Putamen (tissue), 1 donor: ENCODE measurements at places on chromosomes 5 and 9.

GRCh38 chr5:167889276-167889675, 402.2 kb upstream of the WWC1 start:
- DNase-seq, result no peak

- DNase-seq, result no peak
Measured at GRCh38 chr9:113837334-113837733, 38.8 kb upstream of the ZNF618 start.

GRCh38 chr5:84378961-84379360, 5.7 kb downstream of the EDIL3 start:
- no peak for DNase-seq

DNA sequence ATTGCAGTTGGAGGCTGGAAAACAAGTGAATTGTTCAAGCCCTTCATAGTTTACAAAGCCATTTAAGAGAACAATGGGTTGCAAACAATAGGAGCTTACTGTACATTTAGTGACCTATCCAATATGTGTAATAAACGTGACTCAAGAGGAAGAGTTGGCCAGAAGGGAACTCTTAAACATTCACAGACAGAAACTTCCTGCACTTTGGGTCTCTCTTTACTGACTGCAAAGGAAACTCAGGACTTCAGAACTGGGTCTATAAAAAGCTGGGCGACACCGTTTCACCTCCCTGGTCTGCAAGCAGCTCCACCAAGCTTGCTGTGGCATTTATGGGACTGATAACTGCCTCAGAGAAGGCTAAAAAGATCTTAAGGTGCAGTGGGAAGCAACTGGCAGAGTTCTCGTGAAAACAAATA, 48.7 kb upstream of the SPATA31D4 start:
- no peak for DNase-seq

GRCh38 chr5:111552896-111553295, 40.6 kb upstream of the STARD4 start:
- DNase-seq, result no peak

- no peak for DNase-seq
Measured at GRCh38 chr5:178587763-178588611, 2.2 kb downstream of the COL23A1 start.

GRCh38 chr5:95070453-95070852, 214.4 kb downstream of the MCTP1 start:
- DNase-seq, result no peak

- DNase-seq, result peak; percentile 88
Measured at GRCh38 chr5:140341591-140341990, 4.8 kb downstream of the HBEGF start.

DNA sequence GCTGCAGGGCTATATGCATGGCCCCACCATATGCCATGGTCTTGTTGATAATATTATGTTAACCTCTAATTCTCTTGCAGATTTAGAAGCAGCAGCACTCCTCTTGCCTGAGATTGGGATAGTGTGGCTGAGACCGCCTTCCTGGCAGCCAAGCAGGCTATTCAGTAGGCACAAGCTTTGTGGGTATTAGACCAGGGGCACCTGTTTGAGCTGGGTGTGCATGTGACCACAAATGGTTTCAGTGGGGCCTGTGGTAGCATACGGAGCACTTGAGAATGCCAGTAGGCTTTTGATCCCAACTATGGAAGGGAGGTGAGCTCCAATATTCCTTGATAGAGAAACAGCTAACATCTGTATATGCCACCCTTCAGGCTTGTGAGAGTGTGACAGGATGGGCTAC, 625.1 kb upstream of the NUDT12 start:
- DNase-seq, result no peak

- DNase-seq, result no peak
Measured at GRCh38 chr5:175687231-175687701, 29.4 kb downstream of the HRH2 start.

GRCh38 chr5:127582773-127583370, 65.4 kb downstream of the PRRC1 start:
- DNase-seq, result peak; percentile 3

DNA sequence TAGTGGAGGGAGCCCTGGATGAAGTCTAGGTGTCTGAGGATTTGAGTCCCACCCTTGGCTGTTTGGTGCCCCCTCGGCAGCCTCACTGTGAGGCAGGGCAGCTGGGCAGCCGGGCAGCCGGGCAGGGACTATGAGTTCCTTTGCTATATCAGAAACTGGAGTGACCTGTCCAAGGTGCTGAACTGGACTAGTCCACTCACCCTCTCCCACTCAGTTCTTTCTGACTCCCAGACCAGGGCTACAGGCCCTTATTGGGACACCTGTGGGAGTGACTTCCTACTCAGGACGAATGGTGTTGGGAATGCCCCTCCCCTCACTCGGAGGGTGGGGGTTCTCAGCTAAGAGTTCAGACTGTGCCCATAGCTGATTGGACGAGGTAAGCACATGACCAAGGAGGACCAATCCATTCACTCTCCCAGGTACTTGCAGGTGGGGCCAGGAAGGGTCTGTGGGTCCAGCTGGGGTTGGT, 34.1 kb upstream of the RAPGEF1 start:
- DNase-seq, result peak; percentile 18

GRCh38 chr5:32869216-32869615, 158.1 kb downstream of the NPR3 start:
- DNase-seq, result no peak

- DNase-seq, result no peak
Measured at GRCh38 chr5:39816866-39817265, 392.1 kb upstream of the DAB2 start.

DNA sequence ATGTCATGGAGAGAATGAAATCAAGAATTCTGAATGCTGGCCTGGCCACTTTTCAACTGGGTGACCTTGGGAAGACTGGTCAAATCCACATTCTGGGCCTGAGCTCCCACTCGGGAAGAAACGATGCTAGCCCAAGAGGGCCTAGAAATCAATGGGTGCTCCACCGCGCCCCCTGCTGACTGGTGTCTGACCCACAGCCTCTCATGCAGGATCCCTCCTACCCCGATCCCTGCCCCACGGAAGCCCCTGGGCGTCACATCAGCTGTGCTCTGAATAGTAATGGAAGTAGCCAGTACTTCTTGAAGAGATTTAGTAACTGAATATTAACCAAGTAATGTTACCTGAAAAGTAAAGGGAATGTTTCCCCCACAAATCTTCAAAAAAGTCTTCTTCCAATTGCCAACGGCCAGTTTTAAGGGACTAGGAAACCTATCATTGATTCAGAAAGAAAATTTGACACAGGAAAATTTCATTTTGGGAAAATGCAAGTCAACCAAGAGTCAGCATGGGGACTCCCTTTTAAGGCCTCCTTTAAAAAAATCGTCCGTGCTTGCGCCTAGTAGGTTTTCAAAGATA, 43.9 kb downstream of the CRB2 start:
- no peak for DNase-seq

- no peak for DNase-seq
Measured at GRCh38 chr5:52870448-52870847, 82.7 kb downstream of the ITGA1 start.

DNA sequence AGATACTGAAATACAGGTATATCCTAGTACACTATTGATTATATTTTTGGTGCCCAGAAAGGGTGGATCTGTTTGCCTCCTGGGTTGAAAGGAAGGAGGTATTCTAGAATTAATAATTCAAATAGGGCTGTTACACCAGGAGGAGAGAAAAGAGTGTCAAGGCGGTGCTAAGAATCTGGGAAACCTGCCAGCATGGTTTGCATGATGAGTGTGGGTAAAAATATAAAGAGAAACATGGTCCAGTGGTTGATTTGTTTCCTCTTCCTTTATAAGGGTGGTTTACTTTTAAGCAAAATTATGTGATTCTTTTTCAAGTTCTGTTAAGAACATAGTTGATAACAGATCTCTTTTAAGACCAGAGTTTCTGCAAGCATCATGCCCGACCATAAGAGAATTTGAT, 69.4 kb upstream of the NFIB start:
- no peak for DNase-seq

DNA sequence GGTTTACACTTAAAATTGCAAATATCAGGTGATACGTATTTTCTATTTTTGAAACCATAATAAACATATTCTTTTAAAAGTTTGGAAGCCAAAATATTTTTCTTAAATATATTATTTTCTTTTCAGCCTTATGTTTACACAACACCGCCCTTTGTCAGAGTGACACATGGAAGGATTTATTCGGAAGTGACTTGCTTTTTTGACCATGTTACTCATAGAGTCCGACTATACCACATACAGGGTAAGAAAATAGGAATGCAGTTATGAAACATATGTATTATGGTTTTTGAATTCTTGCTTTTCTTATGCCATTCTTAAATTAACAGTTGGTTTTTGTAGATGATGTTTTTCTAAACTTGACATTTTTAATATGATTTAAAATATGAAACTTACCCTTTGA, 133.9 kb downstream of the MAN2A1 start:
- no peak for DNase-seq

- no peak for DNase-seq
Measured at GRCh38 chr9:37156781-37157356, 36.5 kb downstream of the ZCCHC7 start.

DNA sequence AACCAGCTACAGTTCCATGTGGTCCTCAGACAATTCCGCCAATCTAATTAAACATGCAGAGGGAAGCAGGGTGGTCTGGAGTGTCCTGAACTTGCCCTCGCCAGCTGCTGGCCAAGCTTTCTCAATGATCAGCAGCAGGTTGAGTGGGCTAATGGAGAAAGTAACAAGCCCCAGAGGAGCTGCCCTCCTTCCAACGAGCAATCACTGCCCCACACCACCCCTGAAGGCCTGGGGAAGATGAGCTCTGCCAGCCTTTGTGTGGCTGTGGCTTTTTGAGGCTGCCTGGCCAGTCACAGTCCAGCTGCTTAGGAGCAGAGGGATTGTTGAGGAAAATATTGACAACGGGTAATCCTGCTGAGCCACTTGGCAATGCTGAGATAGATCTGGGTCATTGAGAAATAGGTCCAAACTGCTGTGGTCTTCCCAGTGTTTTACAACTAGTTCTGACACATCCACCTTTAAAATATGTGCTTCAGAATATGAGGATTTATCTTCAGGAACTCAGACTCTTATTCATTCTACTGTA, 107.3 kb downstream of the CD180 start:
- no peak for DNase-seq

GRCh38 chr9:75369989-75370388, 281.7 kb downstream of the OSTF1 start:
- DNase-seq, result no peak

DNA sequence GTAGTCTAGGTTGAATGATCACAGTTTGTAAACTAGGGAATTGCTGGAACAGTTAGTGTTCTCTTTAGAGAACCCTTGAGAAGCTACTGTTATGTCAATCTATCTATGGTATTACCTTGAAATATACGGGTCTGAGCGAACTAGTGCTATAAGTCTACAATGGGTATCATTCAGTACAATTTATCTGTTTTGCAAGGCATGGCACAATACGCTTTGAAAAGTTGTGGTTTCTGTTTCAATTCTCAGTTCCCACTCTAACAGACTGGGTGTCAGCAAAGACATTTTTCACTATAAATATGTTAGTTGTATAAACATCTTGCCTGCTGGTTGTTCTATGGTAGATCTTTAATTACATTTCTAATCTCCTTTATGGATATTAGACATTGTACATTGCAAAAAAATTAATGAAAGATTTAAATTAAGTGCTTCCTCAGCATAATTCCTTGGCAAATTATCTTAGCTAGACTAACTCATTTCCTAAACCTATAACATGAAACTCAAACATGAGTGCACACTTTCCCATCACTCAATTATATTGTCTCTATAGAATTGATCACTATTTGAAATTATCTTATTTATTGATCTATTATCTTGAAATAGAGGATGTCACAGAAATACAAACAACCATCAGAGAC, 24.9 kb upstream of the SLCO6A1 start:
- no peak for DNase-seq

DNA sequence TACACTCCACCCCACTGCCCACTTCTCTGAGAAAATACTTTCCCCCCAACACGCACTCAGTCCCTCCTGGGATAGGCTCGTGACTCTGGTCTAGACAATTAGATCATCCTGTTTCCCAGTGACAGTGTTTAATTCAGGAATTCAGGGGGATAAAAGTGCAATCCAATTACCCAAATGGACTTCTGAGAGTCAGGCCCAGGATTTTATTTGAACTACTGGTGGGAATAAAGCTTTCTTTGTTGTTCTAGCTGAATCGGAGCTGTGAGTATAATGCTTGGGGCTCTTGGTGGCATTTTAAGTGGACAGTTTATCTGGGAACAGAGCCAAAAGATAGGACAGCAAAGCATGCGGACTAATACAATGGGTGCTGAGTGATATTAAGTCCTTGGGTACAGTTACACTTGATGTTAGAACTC, 683.3 kb downstream of the MAT2B start:
- no peak for DNase-seq
